Fibroblast of upper back skin (primary cell): ENCODE measurements at places on chromosomes 1 and 21.
A peak's percentile ranks its signal among the peaks of the same experiment; 100 is the strongest.

DNA sequence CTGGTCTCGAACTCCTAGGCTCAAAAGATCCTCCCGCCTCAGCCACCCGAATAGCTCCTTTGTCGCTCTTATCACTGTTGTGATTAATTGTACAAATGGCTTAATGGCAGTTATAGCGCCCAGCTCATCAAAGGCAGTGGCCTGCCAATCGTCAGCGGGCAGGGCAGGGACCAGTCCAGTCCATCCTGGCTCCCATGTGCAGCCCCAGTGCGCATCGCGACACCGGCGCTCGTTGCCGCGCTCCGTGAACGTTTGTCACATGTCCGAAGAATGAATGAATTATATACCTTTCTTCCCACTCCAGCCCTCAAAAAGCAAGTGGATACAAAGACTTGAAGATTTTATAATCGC lies 18.4 kb downstream of the MTX1 start:
- DNase-seq: no peak

- DNase-seq: no peak
Observed at GRCh38 chr1:157114183-157115121, 14.8 kb upstream of the ETV3L start.

- peak; percentile 87 for DNase-seq
Observed at GRCh38 chr1:243213045-243213787, 41.9 kb downstream of the CEP170 start.

- DNase-seq: no peak
Observed at GRCh38 chr1:10640843-10641553, 155.4 kb downstream of the CASZ1 start.

GRCh38 chr1:183937611-183938010 lies 99.9 kb downstream of the COLGALT2 start:
- DNase-seq: no peak

GRCh38 chr1:1303736-1304135 lies 4.0 kb downstream of the ACAP3 start:
- no peak for DNase-seq

GRCh38 chr1:229479660-229480399 lies 28.3 kb downstream of the NUP133 start:
- DNase-seq: no peak

- DNase-seq: peak; percentile 89
Observed at GRCh38 chr1:74652711-74653139, 20.9 kb downstream of the ERICH3 start.

DNA sequence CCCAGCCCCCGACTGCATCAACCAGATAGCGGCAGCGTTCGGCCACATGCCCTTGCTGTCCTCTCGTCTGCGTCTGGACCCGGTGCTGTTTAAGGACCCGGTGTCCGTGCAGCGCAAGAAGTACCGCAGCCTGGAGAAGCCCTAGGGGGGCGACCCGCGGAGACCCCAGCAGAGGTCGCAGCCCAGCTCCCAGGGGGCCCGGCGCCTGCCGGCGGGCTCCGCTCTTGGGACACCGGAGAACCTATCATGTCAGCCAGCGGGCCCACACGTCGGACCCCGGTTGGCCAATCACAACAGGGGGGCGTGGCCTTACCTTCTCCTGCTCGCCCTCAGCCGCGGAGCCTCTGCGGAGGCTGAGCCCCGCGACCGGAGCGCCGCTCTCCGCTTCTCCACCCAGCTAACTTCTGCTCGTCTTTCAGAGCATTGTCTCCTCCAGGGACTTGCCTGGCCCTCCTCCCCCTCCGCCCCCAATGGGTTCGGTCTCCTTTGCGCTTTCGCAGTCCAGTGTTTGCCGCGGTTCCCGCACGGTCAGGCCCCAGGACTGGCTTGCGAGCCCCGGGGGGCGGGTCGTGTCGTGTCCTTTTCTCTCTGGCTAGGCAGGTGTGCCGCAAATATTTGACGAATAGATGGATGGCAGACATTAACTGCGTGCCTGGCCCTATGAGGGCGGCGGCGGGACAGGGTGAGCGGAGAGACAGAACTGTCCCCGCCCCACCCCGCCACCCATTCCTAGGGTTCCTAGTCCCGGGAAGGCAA lies 10.5 kb downstream of the SLC30A2 start:
- DNase-seq: peak; percentile 92

- no peak for DNase-seq
Observed at GRCh38 chr1:20486457-20487235, 636 bp upstream of the CAMK2N1 start.
